Suppressor macrophage treated with lipopolysaccharide for 1 hour (primary cell): ENCODE measurements at places on chromosomes 12 and 14.

DNA sequence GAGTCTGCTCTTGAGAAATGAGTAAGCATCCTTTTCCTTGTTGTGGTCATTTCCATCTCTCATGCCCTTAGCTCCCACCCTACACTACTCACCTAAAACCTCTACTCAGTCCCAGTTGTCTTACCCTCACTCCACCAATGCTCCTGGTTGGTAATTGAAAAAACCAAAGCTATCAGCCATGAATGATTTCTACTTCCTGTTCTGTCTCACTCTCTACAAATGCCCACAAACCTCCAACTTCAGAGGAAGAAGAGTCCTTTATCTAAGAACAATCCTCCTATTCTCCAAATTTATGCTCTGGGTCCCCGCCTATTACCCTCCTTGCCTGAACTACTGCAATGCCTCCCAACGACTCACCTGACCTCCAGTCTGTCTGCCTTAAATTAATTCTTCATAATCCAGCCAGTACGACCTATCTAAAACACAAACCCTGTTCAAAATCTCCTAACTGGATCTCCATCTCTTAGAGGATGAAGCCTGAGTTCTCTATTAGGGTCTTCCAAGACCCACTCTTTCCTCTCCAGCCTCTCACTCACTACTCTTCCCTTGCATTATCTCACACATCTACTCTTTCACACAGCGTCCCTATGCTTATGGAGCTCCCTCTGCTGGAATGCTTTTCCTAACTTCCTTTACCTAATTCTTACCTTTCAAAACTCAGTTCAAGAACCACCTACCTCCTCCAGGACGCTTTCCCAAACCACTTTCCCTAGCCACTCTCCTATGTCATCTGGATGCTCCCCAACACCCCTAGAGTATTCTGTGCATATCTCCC, 2.2 kb downstream of the DHRS1 start:
- DNase-seq, result peak; percentile 51

DNA sequence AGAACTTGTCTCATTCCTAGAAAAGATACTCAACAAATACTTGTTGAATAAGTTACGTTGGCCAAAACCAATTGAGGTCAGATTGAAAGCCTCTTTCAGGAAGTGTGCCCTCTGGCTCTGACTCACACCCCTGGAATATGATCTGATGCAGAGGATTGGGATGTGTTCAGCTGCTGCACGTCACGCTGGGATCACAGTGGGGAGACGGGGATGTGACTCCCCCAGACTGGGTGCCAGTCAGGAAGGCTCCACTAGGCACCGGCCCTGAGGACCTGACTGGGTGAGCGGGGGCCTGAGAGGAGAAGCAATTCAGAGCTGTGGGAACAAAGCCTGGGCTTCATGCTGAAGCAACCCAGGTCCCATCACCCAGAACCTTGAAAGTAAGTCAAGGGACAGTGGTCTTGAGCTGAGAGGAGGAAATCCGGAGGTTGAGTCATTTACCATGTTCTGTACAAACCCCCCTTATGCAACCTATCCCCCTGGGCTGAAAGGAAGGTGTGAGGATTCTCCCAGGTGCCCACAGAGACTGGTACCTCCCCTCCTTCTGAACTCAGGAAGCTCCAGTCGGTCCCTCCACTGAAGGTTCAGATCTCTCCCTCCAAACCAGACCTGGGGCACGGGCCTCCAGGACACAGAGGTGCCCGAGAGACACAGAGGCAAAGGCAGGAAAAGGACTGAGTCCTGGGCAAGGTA, 3.9 kb downstream of the CEBPE start:
- peak; percentile 87 for DNase-seq

DNA sequence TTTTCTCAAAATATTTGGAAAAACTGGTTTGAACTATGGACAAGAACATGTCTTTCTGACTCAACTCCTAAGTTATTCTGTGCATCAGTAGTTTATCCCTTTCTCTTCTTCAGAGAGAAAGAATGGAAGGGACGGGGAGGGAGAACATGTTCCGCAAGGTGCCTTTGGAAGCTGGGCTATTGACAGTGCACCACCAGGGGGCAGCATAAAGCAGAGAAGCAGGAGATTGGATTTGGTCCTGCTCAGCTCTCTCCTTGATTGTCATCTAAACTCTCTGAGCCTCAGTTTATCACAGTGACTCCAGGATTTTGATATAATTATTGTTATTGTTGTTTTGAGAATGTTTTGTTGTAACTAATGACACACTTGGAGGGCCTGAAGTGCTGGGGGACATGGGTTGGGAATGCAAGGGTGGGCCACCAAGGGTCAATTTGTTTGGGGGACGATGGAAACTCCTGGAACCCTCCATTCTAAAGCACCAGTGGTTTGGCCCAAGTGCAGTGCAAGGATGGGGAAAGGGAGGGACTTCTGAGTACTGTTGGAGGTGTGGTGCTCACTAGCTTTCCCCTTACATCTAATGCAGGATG, 45.3 kb upstream of the ANO6 start:
- DNase-seq, result peak; percentile 93

- no peak for DNase-seq
Observed at GRCh38 chr12:98256830-98257229, 258.6 kb upstream of the TMPO start.

DNA sequence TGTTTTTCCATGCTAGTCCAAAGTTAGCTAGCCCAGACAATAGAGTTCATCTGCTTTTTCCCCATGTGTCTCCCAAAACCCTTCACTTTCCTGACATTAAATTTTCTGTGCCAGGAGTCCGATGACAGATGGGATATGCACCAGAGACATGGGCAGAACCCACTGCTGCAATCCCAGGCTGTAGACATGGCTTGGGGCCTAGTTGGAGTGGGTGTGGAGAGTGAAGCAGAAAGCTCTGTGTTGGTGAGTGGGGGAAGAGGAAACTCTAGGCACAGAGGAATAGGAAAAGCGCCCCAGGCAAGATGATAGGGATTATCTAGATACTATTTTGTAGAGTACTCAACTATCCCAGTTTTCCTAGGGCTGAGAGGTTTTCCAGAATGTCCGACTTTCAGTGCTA, 4.8 kb upstream of the KRT74 start:
- DNase-seq, result no peak

- DNase-seq, result no peak
Observed at GRCh38 chr12:120736404-120737331, 11.0 kb downstream of the ACADS start.

GRCh38 chr14:87529081-87529480, 463.9 kb downstream of the GALC start:
- DNase-seq, result no peak

DNA sequence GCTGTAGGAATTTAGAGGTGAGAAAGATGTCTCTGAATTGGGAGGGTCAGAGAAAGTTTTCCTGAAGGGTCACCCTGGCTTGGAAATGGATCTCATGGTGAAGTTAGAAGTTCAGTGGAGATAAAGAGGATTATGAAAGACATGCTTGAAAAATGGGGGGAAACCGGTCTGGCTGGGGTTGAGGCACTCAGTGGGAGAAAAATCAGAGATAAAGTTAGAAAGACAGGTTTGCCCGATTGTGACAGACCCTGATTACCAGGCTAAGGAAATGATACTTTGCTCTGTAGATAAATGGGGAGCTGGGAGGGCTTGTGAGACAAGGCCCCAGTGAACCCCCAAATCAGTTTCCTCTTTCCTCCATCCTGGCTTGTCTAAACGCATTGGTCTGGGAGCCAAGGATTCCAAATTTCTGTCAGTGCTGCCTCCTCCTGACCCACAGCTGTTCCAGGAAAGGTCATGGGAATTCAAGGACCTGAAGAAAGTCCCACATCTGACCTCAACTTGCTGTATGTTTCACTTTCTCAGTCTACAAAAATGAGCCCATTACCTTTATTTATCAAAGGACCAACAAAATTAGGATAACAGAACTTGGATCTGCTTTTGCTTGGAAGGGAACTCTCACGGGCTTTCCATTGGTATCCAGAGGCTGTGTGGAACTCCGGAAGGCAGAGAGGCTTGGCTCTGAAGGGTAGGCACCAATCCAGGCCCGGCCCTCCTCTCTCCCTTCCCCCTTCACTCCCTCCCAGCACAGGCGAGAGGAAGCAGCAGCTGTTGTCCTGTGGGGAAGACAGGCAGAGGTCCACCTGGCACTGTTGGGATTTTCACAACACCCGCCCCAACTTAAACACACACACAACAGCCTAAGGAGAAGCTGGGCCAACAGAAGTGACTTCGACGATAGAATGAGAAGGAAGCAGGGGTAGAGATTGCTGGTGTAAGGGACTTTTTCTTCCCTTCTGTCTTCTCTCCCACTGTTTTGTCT, 3.4 kb upstream of the RNASE7 start:
- DNase-seq, result no peak

GRCh38 chr14:77872152-77872551, 72.2 kb downstream of the ADCK1 start:
- DNase-seq, result no peak

DNA sequence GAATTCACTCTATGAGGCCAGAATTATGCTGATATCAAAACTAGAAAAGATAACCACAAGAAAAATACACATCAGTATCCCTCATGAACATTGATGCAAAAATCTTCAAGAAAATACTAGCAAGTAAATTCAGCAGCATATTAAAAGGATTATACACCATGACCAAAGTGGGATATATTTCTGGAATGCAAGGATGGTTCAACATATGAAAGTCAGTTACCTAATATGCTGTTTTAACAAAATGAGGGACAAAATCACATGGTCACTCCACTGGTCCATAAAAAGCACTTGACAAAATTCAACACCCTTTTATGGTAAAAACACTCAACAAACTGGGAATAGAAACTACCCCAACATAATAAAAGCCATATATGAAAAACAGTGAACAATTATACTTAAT, 40.3 kb downstream of the TECPR2 start:
- no peak for DNase-seq

GRCh38 chr12:30323008-30323407, 372.7 kb downstream of the IPO8 start:
- DNase-seq, result no peak

DNA sequence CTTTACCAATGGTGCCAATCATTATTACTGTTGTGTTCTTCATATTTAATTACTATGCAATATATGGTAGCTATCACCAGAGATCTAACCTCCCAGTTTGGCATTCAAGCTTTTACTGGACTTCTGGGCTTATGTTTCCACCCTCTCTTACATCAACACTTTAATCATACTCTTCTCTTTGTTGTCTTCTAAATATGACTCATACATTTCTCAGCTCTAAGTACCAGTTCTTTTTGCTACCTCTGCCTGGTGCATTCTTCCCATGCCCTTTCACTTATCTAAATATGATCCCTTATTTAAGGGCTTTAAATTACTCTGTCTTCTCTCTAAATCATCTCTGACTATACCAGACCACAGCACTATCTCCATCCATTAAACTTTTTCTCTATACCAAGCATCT, 246.1 kb upstream of the CCDC196 start:
- DNase-seq, result no peak

DNA sequence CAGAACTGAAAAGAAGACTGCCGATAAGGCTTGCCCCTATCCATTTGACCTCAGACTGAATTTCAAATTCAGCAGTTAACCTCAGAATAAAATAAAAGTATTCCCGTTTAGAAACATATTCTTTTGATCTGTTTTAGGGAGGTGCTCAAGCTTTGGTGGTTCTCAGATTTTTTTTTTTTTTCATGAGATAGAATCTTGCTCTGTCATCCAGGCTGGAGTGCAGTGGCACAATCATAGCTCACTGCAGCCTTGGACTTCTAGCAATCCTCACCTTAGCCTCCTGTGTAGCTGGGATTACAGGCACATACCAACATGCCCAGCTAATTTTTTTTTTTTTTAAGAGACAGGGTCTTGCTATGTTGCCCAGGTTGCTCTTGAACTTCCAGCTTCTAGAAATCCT, 15.5 kb downstream of the AEBP2 start:
- no peak for DNase-seq

DNA sequence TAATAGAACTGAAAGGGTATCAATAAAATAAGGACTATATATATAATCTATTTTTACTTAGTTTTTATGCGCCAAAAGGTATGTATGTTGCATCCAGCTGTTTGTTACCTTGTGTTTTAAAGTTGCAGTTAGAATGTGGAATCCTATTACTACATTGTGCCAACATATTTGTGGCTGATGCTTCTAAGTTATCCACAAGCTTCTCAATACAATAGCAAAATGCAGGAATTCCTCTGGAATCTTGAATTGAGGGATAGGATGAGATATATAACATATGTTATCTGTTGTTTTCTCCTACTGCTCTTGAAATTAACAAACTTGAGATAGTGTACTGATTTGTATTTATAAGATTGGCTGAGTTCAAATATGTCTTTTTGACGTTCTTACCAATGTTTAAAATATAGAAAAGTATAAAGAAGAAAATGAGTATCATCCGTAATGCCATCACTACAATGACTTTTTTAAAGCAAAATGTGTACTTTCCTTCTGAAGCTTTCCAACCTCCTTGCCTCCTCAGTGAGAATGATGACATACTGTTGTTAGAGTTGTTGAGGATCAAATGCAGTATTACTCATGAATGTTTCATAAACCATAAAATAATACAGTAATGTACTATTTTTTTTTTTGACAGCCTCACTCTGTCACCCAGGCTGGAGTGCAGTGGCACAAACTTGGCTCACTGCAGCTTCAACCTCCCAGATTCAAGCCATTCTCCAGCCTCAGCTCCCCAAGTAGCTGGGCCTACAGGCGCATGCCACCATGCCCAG, 6.6 kb downstream of the RAP1B start:
- peak; percentile 41 for DNase-seq

DNA sequence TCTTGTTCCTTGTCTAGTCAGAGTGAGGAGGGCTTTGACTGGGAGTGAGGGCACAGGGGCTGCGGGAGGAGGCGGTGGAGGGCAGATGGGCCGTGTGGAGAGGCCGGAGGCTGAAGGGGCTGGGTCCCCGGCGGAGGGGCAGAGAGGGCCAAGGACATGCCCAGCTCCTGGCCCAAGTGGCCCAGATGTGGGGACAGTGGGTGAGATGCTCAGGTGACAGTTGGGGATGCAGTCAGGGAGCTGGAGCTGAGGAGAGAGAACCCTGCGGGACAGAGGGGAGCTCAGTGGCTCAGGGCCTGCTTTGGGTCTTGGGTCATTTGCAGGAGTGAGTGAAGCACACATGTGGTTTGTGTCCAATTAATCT, 26.5 kb upstream of the PLD4 start:
- DNase-seq, result no peak

DNA sequence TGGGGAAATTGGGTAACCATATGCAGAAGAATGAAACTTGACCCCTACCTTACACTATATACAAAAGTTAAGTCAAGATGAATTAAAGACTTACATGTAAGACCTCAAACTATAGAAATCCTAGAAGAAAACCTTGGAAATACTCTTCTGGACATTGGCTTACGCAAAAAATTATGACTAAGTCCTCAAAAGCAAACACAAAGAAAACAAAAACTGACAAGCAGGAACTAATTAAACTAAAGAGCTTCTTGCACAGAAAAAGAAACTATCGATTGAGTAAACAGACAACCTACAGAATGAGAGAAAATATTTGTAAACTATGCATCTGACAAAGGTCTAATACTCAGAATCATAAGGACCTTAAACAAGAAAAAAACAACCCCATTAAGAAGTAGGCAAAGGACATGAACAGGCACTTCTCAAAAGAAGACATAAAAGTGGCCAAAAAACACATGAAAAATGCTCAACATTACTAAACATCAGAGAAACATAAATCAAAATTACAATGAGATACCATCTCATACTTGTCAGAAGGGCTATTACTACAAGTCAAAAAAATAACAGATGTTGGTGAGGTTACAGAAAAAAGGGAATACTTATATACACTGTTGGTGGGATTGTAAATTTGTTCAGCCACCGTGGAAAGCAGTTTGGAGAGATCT, 37.0 kb upstream of the CFAP54 start:
- DNase-seq, result no peak

GRCh38 chr14:76736514-76736913, 24.8 kb upstream of the VASH1 start:
- peak; percentile 65 for DNase-seq
